HFF-Myc (cell line): ENCODE measurements at places on chromosomes 4 and X.

GRCh38 chr4:183783991-183784553, 121.0 kb upstream of the STOX2 start:
- no peak for DNase-seq

GRCh38 chr4:111988514-111988913, 156.7 kb upstream of the FAM241A start:
- no peak for DNase-seq

- DNase-seq = no peak
Observed at GRCh38 chr4:75822416-75822815, 79.8 kb downstream of the PPEF2 start.

DNA sequence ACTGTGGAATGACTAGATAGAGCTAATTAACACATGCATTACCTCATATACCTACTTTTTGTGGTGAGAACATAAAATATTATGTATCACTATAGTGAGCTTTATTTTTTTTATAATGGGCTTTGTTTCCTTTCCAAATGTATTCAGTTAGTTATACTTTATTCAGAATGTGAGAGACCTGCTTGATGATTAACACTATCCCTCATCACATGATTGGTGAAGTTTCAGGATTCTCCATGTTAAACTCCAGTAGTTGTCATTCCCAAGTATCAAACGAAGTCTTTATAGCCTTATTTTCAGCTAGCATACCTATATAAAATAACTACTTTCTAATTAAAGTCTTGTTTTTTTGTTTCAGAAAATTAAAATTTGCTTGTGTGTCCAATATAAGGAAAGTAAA, 8.8 kb downstream of the ZXDA start:
- DNase-seq = no peak
